Activated naive CD4-positive, alpha-beta T cell (primary cell): ENCODE measurements at places on chromosomes 12 and 14.
A peak's percentile ranks its signal among the peaks of the same experiment; 100 is the strongest.

DNA sequence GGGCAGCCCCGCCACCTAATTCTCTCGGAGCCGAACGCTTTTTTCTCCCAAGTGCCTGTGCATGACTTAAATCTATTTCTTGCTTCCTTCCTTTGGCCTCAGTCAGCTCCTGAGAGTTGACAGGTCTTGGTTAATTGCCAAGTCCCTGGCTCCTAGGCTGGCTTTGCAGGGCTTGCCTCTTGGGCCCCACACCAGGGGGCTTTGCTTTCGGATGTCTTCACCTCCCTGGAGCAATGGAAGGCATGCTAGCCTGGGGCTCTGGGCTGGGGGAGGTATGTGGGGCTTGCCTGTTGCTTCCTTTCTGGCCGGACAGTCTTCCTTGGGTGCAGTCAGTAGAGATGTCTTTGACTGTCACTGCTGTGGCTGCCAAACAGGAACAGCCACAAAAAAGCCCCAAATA lies 2.2 kb upstream of the KRT80 start:
- DNase-seq = no peak

GRCh38 chr14:72432748-72433147 lies 461.2 kb downstream of the DPF3 start:
- no peak for DNase-seq

DNA sequence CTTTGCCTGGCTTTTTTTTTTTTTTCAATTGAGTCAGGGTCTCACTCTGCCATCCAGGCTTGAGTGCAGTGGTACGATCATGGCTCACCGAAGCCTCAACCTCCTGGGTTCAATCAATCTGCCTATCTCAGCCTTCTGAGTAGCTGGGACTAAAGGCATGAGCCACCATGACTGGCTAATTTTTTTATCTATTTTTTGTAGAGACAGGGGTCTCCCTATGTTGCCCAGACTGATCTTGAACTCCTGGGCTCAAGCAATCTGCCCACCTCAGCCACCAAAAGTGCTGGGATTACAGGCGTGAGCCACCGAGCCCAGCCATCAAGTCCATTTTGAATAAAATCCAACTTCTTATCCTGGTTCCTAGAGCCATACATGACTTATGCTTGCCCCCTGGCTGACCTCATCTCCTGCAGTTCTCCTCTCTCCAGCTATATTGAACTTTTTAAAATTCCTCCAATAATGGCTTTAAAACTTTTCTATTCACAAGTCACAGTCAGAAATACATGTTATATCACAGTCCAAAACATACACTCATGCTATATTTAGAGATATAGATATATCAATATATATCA lies 10.4 kb upstream of the RND1 start:
- DNase-seq = no peak

DNA sequence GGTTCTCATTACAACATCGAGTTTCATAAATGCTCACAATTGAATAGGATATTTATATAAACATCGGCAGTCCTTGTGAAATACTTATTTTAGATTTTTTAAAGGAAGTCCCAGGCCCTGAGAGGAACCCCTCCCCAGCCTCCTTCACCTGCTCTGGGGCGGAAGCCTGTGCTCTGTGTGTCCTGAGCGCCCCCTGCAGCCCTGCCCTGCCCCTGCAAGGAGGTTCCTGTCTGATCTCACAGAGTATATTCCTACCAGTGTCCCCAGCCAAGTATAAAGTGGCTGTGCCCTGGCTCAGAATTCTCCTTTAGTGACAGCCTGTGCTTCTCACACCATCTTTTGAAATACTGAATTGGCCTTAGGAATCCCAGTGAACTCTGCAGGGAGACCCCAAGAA lies 659.5 kb downstream of the TMEM121 start:
- peak; percentile 68 for DNase-seq

DNA sequence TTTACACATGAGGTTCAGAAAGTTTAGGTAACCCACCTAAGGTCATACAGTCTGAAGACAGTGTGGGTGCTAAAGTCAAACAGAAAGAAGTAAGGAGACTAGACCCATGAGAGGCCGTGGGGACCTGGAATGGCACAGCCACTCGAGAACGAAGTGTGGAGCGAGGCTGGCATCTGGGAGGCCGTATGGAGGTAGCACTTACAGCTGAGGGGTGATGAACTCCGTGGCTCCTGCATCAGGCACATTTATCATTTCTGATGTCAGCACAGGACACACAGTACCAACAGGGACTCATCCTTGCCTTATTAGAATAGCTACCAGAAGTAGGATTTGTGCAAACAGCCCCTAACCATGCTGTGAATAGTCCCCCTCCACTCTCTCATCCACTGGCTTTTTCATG lies 30.5 kb downstream of the CRACR2A start:
- DNase-seq = no peak
